CD4-positive, alpha-beta T cell treated with Interleukin-4 for 1 hour (primary cell): ENCODE measurements at places on chromosomes 3 and 15.

- DNase-seq = no peak
These were observed 129.9 kb downstream of the LRRC3B start for GRCh38 chr3:26752466-26752865.

- DNase-seq = peak; percentile 77
These were observed at the start of gene ELL3 for GRCh38 chr15:43776718-43777266. TSS of gene ELL3 (minus strand) at chr15:43776966. CDS start at chr15:43776901, 65 bp downstream.

DNA sequence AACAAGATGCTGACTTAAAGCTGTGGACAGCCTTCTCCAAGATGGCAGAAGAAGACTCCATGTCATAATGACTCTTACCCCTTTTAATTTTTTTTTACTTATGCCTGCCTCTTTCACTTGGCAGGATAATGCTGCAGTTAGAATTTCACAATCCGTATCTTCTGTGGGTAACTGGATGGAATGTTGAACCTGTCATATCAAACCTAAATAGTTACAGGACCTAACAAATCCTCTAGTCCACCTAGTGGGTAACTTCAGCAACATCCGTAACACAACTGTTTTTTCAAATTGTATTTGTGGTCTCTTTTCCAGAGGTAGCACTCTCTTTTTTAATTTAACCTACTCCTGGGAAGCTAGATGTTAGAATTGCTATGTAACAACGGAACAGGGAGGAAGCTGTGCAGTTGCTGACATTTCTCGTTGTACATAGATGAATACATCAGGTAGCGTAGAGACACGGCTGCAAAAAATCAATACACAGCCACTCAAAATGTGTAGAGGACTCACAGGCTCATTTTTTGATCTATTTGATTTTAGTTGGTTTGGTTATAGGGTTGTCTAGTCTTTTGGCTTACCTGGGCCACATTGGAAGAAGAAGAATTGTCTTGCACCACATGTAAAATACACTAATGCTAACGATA lies 43.9 kb upstream of the TRPM1 start:
- DNase-seq = no peak

DNA sequence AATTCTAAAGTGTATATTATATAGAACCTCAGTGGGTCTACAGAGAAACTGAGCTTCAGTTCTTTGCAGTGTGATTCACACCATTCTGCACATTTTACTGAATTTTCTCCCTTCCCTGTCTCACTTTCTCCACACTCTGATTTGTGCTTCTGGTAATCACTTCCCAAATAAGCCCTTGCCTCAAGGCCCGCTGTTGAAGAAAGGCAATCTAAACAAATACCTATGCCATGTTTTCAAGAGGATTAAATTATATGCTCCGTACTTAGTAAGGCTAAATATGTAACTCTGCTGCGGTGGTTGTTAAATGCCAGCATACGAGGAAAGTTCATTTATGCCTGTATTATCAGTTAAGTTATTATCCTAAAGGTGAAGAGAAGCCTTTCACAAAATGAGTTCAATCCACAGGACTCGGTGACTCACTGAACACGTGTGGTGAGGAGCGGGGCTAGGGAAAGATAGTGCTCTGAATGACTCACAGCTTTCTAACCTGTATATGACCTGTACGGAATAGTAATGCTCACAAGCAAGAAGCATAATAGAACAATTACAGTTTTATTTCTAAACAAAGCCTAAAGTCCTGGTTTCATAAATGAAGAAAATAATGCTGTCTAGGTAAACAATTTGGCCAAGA lies 25.1 kb downstream of the CNTN6 start:
- no peak for DNase-seq

- no peak for DNase-seq
These were observed 423.1 kb downstream of the CNTN6 start for GRCh38 chr3:1515882-1516281.

- DNase-seq = no peak
These were observed 125.8 kb downstream of the SSR3 start for GRCh38 chr3:156429125-156429524.

DNA sequence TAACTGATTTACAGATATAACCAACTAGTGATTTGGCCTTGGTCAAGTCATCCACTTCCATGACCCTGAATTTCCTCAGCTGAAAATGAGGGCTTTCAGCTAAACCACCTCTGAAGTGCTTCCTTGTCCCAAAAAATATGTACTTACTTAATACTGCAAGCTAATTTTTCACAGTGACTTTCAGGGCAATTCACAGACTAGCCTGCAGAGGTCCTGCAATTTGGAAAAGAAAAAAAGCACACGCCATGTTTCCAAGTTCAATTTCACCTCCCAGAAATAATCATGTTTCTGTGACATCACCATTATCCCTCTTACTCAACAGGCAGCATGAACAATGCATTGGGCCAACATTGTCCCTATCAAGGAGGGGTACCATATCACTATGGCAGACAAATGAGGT lies 218.2 kb downstream of the SHOX2 start:
- DNase-seq = no peak

DNA sequence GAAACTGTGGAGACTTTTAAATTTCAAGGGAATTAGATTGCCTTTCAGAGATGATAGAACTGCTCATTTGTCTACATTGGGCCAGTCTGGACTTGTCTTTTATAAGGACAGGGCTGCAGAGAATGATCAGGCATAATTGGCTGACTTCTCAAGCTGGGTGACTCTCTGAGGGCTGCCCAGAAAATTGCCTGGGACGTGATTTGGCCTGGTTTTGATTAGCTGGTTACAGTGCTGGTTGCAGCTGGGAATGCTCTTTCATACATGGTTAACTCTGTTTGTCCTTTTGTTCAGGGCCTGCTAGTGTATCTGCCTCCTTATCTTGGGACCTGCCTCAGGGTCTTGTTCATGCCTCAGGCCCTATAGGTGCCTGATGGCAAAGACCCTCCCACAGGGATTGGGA lies 245.6 kb downstream of the CLSTN2 start:
- DNase-seq = no peak

- DNase-seq = no peak
These were observed 553.0 kb downstream of the NTRK3 start for GRCh38 chr15:87703327-87704111.

- no peak for DNase-seq
These were observed 77.9 kb downstream of the APBA2 start for GRCh38 chr15:28963711-28964081.

GRCh38 chr3:86654806-86655460 lies 336.0 kb downstream of the VGLL3 start:
- DNase-seq = no peak

GRCh38 chr3:136068708-136069107 lies 103.2 kb downstream of the PPP2R3A start:
- DNase-seq = no peak

- DNase-seq = no peak
These were observed 11.9 kb downstream of the STT3B start for GRCh38 chr3:31544634-31545033.

DNA sequence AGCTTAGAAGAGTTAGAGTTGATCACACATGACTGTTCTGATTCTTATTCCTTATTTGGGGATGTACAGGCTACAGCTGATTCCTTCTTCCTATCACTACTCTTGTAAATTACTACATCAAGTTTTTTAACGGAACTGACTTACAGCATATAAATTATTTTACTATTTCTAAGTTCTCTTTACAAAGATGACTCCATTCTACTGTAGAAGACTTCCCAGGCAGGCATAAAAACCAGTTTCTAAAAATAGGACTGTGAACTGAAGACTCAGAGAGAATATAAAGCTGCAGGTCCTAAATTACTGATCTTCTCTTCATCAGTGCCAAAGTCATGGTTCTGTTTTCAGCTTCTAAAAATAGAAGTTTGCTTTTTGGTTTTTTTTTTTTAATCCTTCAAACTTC lies 38.9 kb downstream of the ANO10 start:
- no peak for DNase-seq

- DNase-seq = no peak
These were observed 31.9 kb downstream of the TRAK1 start for GRCh38 chr3:42123012-42123581.

DNA sequence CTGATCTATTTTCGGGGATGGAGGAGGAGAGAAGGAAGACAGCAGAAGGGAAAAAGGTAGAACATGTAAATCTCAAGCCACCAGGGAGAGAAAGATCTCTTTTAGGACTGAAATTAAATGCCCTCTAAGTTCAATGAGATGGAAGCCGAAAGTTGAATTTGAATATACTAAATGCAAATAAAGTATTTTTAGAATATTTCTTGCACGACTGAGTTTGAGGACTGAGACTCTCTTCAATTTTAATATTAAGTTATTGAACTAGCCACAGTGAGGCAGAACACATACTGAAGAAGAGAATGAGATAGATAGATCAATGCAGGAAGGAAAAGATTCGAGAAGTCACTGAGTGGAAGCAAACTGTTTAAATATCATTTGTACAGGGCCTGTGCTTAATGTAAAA lies 399.9 kb upstream of the CBLB start:
- no peak for DNase-seq

DNA sequence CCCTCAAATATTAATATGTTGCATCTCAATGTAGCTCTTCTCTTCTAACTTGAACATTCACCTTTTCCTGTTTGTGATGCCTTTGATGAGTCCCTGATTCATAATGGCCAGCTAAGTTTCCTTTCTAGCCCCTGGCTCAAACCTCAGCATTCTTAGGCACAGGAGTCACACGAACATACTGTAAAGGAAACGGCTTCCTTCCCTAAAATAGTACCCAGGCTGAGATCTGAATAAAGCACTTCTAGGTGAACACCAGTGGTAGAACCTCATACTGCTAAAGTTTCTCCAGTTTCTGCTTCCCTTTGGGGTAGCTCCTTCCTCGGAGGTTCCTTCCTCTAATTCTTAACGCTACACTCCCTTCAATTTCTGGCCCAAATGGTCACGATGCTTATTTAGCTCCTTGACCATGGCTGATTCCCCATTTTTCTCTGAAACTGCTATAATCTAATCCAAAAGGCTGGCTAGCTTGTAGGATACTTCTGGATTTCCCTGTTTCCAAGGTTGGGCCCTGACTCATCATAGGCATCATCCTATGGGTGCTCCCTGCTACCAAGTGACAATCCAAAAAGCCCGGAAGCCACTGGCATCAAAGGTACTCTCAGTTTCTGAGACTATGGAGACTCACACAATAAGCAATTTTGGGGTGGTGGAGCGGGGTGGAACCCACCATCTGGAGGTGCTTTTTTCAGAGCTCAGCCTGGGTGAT lies 2.4 kb downstream of the ANAPC13 start:
- DNase-seq = no peak

DNA sequence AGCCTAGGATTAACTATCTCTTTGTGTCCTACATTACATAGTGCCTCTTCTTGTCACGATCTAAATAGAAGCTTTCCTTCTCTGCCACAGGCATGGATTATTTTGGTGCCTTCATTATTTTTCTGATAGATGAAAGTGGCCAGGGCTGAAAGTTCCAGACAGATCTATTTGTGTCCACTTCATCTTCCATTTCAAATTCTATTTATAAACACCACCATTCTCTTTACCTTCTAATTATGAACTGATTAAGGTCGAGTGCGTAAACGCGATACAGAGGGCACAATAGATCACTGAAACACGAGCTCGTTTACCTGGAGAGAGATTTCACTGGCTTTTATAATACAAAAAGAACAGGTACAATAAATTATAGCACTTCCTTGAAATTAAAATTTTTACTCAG lies 105.0 kb downstream of the EDEM1 start:
- no peak for DNase-seq

GRCh38 chr15:40285554-40286011 lies 2.7 kb upstream of the ANKRD63 start:
- DNase-seq = no peak

GRCh38 chr15:101504866-101505609 lies 15.5 kb upstream of the PCSK6 start:
- DNase-seq = no peak

- DNase-seq = peak; percentile 11
These were observed 5.9 kb downstream of the EIF2AK4 start for GRCh38 chr15:39939487-39940452.

DNA sequence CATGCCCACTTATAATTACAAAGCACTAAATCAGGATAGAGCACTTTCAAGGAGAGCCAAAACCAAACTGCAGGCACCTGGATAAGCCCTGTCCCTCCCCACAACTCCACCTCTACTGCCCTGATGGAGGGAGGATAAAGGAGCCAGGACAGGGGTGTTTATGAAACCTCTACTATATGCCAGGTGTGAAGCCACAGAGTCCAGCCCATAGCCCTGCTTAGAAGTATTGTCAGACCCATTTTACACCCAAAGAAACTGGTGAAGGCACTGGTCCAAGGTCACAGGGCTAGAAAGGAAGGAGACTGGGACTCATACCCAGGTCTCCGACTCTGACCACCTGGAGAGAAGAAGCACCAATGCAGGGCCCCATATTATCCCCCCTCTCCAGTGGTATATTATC lies 48.7 kb downstream of the SH3BP5 start:
- DNase-seq = no peak

DNA sequence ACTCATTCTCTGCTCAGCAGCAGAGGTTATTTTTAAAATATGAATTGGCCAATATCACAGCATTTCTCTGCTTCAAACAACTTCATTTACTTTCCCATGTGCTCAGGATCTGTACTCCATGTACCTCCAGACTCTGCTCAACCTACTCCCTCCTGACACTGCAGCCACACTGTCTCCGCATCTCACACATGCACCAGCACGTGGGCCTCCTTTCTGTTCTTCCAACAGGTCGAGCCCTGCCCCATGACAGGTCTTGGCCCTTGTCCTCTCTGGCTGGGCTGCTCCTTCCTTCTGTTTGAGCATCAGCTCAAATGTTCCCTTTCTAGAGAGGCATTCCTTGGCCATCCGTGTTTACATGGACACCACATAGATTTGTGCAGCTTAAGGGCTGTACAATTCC lies 195.7 kb downstream of the EBLN2 start:
- no peak for DNase-seq

- no peak for DNase-seq
These were observed 154.4 kb downstream of the DNAJB8 start for GRCh38 chr3:128312271-128312670.

- DNase-seq = no peak
These were observed 7.8 kb upstream of the CAMP start for GRCh38 chr3:48215466-48215865.

- no peak for DNase-seq
These were observed 16.8 kb upstream of the FBLN2 start for GRCh38 chr3:13532085-13532484.

DNA sequence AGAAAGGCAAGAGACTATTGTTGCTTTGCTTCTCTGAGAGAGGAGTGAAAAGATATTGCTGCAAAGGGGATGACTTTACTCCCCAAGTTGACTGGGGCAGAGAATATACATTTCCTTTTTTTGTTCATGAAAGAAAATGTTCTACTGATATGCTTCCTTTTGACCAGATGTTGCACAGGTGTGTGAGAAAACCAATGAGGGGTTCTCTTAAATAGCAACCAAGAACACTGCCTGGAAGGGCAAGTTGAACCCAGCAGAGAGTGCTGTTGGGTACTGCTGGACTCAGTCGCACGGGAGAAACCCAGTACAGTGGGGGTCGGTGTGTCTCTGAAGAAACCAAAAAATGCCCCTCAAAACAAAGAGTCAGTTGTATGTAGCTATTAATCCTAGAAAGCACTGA lies 101.2 kb downstream of the CHST2 start:
- no peak for DNase-seq

GRCh38 chr3:135224815-135225362 lies 429.8 kb downstream of the EPHB1 start:
- DNase-seq = no peak

- no peak for DNase-seq
These were observed 309.9 kb upstream of the SATB1 start for GRCh38 chr3:18735005-18735404.

GRCh38 chr15:80743189-80743833 lies 35.9 kb upstream of the CEMIP start:
- DNase-seq = no peak

GRCh38 chr3:51681453-51681852 lies 10.4 kb downstream of the TEX264 start:
- DNase-seq = peak; percentile 67
